ENCODE measurements at places on chromosomes 12 and 14. TPM values are rescaled to one million over a fixed set of nuclear protein-coding genes. Genes with fewer than 3 reads are reported as not detected.

Gene LMNTD1
- not detected for total RNA-seq

Gene SPSB2
- 18.7 TPM for total RNA-seq

Gene TBC1D30
- total RNA-seq: 1.8 TPM

Gene CPNE6
- total RNA-seq: not detected

Gene OVCH1
- not detected for total RNA-seq

Gene MGAT4C
- 0.09 TPM for total RNA-seq

Gene USP44
- 0.23 TPM for total RNA-seq

Gene VRTN
- not detected for total RNA-seq

Gene DPPA3
- not detected for total RNA-seq

Gene PYGL
- 143 TPM for total RNA-seq

Gene GPRC5D
- total RNA-seq: not detected

Gene SENP1
- total RNA-seq: 12.8 TPM

Gene SERPINA5
- total RNA-seq: 0.29 TPM

Gene FIGNL2
- 0.16 TPM for total RNA-seq

Gene SIX1
- 7.8 TPM for total RNA-seq
